ENCODE measurements at places on chromosomes 12 and 14.
A peak's percentile ranks its signal among the peaks of the same experiment; 100 is the strongest.

DNA sequence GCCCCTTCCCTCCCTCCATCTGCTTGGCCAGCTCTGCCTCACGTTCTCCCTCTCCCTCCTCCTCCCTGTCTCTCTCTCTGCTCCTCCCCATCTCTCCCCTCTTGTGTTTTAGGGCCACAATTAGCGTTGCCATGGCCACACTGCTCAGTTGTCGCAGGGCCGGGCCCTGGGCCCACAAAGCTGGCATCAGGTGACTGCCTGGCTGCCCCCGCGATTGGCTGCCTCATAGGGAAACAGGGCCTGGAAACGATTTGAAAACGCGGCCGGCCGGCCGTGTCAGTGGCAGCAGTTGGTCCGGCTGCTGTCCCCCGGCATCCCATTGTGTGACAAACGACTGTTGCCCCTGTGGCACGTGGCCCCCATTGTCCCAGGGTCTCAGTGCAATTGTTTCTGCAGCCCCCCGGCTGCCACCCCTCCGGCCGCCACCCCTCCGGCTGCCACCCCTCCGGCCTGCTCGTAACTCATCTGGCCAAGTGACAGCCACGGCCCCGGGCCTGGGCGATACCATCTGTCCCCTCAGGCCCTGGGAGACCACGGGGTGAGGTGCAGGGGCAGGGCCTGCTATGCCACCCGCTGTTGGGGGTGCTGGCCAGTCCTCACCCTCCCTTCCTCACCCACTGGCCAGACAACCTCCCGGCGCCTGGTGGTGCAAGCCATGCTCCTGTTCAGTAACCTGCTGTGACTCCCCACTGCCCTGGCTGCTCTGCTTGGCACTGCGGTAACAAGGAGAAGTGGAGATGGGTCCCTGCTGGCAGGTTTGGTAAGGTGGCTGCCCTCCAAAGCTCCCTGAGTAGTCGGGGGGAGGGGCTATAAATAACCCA is 17.4 kb downstream of the FOXN4 start:
- DNase-seq: no peak

DNA sequence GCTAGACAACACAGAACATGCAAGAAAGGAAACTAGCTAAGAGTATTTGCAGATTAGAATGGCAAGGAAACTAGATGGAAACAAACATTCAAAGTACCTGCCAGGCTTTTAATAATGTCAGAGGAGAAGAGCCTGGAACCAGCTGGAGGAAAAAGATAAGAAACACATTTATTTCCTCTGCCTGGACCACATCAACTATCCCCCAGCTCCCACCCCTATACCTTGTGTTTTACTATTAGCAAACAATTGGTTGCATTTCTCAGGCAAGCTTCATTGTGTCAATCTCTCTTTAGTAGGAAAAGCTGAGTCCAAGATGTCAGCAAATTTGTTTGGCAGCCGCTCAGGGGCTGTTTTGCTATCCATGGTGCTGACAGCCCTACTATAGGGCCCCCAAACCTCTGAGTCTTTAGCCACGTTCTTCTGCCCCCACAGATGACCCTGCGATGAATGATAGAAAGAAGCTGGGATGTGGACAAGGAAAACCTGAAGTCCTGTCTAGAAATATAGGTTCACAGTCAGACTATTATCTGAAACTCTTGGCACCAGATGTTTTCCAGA is 11.6 kb upstream of the SYNDIG1L start:
- no peak for DNase-seq

GRCh38 chr12:101876861-101877805 is at the start of gene DRAM1:
Gene DRAM1, plus strand, starts transcription at chr12:101877580. Its CDS starts 210 bp downstream, at chr12:101877790.
- peak; percentile 68 for DNase-seq

DNA sequence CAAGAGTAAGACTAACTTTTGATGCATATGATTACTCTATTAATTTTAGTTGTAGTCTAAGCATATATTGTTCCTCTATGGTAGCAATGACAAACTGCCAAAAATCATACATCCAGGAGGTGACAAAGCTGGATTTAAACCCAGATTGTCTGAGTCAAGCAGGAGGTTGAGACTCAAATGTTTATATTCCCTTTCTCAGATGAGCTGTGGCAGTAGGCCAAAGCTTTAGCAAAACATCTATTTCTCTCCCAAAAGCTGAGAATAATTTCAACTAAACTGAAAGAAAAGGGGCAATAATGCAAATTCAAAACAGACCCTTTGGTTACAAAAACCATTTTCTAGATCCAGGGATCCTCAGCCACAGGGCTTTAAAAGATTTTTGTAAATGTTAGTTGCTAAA is 173.6 kb downstream of the SEC23A start:
- no peak for DNase-seq

DNA sequence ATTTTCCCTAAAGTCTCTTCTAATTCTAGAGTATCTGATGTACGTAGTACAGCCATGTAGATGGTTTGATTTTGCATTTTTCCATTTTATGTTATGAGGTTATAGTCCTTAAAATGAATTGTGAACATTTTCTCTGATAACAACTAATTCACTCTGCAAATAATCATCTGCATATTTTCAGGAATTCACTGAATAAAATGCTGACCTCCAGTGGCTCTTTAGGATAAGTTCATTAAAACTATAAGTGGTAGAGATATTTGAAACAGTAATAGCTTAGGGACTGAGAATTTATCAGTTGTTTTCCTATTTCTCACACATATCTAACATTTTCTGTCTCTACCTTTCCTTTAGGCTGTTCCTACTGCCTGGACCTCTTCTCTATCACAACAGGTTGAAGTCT is 4.4 kb downstream of the MSRB3 start:
- DNase-seq: no peak

DNA sequence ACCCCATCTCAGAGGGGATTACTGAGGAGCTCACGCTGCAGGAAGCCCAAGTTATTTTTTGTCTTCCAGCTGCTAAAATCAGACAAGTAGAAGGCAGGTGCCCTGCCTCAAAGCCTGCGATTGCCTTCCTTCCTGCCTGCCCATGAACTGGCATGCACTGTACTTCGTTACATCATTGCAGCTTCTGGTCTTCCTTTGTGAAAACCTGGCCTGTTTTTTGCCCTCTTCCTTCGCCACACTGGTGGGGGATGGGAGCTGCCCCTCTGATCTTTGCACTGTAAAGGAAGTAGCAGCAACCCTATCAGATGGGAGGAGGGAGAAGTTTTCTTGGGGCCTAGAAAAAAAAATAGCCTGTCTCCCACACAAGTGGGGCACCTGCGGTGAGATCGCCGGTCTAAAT is 1098.7 kb downstream of the BCL11B start:
- no peak for DNase-seq

DNA sequence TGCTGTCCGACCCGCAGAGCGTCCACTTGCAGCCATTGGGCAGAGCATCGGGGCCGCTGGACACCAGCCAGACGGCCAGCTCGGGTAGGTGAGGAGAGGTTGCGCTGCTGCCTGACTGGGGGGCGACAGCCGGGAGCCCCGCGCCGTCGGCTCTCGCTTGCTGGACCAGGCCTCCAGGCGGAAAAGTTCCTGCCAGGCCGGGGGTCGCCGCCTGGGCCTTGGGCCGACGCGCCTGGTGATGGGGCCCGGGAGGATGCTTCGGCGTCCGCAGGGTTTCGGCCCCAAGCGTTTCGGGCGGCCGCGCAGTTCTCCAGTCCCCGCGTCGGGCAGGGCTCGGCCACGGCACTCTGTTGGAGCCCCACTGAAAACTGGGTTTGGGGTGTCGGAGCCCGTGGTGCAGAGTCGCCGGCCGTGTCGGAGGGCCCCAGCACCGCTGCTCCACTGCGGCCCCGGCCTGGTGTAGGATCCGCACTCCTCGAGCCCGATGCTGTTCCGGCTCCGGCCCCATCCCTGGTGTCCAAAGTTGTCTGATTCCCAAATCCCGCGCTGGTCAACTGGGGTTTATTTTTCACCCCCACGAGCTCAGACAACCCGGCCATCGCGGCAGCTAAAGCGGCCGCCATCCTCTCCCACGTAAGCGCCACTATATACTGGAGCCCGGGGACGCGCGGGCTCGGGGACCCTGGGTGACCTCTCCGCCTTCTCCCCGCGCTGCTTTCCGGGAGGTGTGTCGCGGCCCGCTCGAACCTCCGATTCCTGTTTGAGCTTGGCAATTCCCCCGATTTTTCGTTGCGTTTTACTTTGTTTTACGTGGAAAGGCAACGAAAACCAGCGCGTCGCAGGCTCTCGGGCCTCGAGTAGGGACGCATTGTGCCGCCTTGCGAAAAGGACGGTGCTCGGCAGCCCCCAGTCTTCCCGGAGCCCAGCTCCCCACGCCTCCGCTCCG is 872 bp downstream of the VSX2 start:
- DNase-seq: no peak

DNA sequence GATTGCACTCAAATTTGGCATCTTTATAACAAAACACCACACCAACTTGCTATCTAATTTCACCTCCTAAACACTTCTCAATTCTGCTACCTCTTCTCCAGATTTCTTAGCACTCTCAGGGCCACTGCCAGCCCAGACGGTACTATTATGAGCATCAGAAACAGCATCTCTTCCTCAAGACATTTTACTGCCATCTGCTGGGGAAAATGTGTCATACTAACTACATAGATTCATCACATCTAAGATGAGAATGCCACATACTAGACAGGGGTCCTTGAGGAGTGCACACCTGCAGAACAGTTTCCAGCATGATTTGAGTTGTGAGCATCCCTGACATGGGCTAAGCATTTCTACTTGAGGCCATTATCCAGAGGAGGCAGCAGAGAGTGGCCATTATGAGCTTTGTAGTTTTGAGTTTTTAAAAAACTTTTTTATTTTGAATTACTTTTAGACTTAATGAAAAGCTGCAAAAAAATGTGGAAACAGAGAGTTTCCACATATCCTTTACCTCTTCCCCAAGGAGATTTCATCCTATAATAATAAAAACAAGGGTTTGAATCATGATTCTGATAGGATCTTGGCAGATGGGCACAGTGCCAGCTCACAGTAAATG is 15.1 kb upstream of the GRIP1 start:
- DNase-seq: peak; percentile 10

GRCh38 chr14:77125823-77126325 is 15.7 kb downstream of the ZDHHC22 start:
- DNase-seq: no peak

DNA sequence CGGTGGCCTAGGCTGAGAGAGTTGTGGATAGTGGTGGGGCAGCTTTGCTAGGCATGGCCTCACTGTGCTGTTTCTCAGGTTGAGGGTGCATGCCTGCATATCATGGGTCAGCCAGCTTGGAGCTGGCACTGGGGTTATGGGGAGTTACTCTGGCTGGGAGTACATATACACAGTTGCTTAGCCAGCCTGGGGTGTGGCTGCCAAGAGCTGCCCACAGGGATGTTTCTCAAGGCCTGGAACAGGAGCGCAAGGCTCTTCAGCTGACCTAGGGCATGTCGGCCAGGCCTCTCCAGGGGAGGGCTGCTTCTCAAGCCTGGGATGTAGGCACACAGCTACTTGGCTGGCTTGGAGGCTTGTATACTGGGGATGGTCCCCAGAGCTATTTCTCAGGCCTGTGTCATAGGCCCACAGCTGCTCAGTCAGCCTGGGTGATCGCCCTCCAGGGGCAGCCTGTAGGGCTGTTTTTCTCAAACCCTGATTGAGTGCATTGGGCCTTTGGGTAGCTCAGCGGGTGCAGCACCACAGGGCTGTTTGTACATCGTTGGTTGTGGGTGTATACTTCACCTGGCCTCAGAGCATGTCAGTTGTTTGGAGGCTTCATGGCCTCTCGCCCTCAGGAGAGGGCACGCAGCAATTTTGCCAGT is 114.9 kb downstream of the METTL25 start:
- no peak for DNase-seq

DNA sequence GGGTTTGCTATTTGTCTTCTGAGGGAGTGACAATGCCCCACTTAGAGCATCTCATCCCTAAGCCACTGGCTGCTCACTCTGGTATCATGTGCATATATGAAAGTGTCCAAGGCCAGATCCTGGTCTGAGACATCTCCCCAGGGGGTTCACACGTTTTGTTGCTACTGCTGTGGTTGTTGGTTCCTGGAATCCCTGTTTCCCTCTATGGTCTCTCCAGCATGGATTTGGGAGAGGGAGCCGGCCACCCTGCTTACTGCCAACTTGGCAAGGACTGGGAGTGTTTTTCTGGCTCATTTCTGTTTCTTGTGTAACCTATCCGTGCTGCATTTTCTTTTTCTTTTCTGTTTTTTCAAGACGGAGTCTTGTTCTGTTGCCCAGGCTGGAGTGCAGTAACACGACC is 101.3 kb upstream of the MAX start:
- no peak for DNase-seq

DNA sequence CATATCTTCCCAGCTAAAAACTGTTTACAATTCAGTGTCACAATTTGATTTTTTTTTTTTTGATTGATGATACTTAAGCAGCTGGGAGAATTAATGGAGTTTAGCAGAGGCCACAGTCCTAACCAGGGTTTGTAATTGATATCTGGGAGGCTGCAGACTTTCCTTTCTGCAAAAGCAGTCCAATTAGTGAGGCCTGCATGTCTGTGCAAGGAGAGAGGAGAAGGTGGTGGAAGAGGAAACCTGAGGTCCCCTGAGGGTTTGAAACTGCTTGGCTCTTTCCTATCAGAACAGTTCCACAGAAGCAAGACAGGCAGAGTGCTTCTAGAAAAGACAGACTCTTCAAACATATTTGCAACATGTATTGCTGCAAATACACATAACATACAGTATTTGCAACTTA is 160.8 kb upstream of the KRR1 start:
- no peak for DNase-seq

DNA sequence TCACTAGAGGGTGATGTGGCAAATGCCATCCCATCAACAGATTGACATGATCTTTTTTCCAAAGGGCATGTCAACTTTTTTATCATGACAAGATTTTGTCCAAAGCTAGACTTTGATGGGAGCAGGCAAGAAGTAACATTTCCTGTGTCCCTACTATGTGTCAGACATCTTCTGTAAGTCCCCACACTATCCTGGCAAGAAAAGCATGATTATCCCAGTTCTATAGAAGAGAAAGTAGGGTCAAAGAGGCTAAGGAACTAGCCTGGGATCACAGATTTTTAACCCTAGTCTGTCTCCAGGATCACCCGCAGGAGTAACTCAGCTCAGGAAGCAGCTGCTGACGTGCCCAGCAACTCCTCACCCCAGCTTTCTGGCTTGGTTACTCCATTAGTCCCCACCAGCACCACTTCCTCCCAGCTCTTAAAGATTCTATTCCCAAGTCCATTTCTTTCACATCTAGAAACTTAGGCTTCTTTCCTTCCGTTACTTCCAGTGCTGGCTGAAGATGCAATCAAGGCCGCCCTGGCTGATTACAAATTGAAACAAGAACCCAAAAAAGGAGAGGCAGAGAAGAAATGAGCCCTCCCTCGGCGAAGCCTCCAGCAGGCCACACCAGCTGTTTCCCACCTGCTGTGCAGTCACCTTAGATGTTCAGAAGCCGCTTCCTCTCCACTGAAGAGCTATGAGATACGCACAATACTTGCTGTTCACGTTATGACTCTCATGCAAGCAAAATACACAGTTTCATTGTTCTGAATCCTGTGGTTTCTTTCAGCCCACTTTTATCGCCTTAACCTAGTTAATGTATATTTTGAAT is 6.2 kb downstream of the ISCU start:
- DNase-seq: no peak

- no peak for DNase-seq
Observed at GRCh38 chr14:87111126-87111525, 881.9 kb downstream of the GALC start.

GRCh38 chr12:38664661-38665269 is 240.6 kb downstream of the CPNE8 start:
- no peak for DNase-seq

GRCh38 chr12:76878899-76879709 is at the start of gene CSRP2:
Gene CSRP2, minus strand, starts transcription at chr12:76879019. Its CDS starts 12,759 bp downstream, at chr12:76866260.
- peak; percentile 75 for DNase-seq

Measured in GM12891 (cell line).